AG09319 (cell line): ENCODE measurements at places on chromosomes 16 and 17.

GRCh38 chr16:7314163-7314562, 18.5 kb upstream of the RBFOX1 start:
- DNase-seq = no peak

DNA sequence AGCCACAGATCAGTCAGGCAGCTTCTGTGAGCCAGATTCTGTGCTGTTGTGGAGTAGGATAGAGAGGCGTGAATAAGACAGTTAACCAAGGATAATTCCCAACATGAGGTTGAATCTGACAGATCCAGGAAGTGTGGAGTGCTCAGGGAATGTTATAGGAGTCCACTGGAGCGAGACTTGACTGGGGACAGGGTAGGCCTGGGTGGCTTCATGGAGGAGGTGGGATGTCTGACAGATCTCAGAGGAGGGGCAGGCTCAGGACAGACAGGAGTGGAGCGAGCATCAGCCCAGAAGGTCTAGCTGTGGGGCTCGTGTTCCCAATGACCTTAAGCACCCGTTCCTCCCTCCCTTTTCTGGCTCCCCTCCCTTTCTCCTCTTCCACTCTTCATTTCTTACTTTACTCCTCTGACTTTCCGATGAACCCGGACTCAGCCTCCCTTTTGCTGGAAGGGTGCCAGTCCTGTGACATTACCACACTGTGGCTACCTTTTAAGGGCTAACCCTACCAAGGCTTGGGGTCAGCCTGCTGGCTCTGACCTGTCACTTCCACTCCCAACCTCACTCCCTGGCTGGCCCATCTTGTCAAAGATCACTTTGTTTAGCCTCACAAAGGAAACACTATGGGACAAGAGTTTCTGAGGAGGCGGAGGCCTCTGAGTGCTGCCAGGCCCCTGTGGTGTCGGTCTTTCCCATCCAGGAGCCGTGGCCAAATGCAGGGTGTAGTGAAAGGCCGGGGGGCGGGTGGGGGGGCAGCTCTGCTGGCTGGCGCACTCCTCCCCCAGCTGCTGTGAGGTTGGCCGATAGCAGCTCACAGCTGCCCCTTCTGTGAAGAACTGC, 28.5 kb upstream of the EFCAB13 start:
- DNase-seq = no peak

GRCh38 chr17:81405411-81405872, 10.2 kb downstream of the BAHCC1 start:
- DNase-seq = peak; percentile 63

DNA sequence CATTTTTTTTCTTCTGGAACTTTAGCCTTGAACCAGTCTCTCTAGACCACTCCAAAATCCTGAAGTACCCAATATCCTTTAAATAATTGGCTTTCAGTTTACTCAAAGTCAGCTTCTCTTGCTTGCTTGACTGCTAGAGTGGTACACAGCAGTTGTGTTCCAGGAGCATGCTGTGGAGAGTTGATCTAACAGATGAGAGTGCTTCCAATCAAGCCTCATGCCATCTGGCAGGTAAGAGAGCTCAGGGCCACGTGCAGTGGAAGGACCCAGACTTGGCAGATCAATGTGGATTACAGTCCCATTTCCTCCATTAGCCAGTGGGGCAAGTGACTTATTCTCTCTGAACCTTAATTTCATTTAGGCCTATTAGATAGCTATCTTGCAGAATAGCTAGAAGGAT, 15.7 kb downstream of the CNEP1R1 start:
- no peak for DNase-seq

DNA sequence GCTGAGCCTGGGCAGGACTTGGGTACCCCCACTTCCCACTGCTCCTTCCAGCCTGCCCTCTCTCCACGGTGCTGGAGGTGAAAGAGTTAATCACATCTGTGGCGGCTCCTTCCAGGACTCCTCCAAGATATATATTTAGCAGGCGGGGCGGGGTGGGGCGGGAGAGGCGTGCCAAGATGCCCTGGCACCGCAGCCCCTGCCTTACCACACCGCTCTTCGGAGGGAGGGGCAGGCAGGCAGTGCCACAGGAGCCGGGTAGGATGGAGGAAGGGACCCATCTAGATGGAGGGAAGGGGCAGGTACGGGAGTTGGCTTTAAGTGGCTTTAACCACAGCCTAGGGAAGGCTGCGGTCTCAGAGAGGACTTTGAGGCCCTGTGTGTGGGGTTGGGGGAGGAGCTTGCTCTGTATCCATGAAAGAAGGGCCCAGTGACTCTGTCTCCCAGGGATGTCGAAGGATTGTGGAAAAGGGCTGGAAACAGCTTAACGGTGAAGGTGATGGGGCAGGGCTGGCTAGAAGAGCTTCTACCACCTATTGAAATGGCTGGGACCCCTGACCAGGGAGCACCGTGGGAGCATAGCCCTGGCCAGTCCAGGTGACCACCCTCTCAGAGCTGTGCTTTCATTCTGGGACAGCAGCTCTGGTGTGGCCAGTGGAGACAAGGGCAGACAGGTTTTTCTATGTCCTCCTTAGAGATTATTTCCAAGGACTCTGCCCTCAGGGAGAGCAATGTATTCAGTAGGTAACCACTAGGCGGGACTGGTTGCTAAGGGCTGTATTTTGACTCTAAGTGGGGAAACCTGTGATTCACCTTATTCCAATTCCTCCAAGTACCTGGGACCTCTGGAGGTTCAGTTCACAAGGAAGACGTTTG, 13.0 kb downstream of the GPR142 start:
- no peak for DNase-seq
